ENCODE measurements at places on chromosomes 3 and 15. TPM values are rescaled to one million over a fixed set of nuclear protein-coding genes. Genes with fewer than 3 reads are reported as not detected.

Gene CPEB1
- 0.52 TPM for total RNA-seq

Gene TTLL13
- not detected for total RNA-seq

Gene SKOR1
- under 0.01 TPM for total RNA-seq

Gene TNFAIP8L3
- total RNA-seq, result 2.1 TPM

Gene GOLGA8J
- total RNA-seq, result not detected

Measured in skeletal muscle tissue (tissue), 5 donors.